ENCODE measurements at places on chromosomes 16 and 17.

- DNase-seq = no peak
Observed at GRCh38 chr17:39555368-39555767, 52.4 kb downstream of the NEUROD2 start.

DNA sequence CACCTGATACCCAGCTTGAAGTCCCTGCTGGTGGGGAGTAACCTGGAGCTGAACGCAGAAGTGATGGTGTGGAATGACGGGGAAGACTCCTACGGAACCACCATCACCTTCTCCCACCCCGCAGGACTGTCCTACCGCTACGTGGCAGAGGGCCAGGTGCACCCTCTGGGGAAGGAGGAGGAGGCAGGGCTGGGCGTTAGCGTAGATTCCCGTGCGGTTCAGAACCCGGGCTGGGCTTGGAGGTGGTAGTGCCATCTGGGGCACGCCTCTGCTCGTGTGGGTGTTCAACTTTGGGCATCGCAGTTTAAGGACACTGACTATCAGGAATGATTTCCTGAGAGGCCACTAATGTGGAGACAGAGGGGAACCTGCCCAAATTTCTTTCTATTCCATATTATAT is 18.3 kb downstream of the ITGAX start:
- DNase-seq = no peak

GRCh38 chr16:85800321-85800669 is 800 bp downstream of the COX4I1 start:
- DNase-seq = peak; percentile 6

GRCh38 chr17:57875290-57876022 is 25.6 kb upstream of the MRPS23 start:
- DNase-seq = no peak

DNA sequence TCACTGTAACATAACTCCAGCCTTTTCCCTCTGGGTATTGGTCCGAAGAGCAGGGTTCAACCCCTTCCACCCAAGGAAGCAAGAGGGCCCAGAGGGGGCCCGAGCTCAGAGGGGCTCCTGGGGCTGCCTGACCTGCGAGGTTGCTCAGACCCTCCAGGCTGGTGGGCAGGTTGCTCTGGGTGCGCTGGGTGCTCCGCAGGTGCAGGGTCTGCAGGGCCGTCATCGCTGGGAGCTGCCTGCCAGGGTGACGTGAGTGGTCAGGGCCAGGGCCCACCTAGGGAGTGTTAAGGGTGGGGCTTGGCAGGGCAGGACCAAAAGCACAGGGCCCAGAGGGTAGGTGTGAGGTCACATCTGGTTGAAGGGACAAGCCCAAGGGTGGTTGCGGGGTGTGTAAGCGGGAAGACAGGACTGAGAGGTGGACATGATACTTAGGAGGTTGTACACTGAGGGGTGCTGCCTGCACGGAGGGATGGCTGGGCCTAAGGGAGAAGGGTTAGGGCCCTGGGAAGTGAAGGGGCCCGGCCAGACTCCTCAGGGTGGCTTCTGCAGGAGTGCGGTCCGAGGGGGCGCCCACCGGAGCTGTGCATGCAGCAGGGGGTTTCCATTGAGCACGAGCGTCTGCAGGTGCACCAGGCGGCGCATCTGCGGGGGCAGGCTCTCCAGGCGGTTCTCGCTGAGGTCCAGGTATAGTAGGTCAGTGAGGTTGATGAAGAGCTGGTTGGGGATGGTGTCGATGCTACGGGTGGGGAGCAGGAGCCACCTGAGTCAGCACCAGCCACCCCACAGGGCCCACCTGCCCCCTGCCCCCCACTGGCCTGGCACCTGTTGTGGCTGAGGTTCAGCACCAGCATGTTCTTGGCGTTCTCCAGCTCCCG is 4.4 kb downstream of the FLII start:
- no peak for DNase-seq

GRCh38 chr16:89350701-89351380 is 133.3 kb downstream of the ZNF778 start:
- peak; percentile 38 for DNase-seq

- DNase-seq = no peak
Observed at GRCh38 chr17:51611585-51611984, 351.2 kb downstream of the UTP18 start.

DNA sequence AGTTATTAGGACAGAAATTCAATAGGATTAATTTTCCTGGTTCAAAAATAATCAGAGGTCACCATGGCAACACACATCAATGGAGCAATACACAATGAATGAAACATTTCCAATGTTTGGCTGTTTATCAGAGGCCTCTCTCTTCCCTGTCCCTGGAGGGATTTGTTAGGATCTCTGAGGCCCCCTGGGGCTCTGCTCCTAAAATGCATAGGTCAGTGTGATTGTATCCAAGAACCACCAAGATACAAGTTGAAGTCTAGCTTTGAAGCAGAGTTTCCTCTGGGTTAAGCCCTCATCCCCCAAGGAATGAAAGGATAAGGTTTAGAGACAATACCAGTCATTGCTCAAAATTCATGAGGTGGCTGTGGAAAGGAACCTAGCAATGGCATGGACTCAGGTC is 561.2 kb upstream of the C16orf82 start:
- DNase-seq = no peak

DNA sequence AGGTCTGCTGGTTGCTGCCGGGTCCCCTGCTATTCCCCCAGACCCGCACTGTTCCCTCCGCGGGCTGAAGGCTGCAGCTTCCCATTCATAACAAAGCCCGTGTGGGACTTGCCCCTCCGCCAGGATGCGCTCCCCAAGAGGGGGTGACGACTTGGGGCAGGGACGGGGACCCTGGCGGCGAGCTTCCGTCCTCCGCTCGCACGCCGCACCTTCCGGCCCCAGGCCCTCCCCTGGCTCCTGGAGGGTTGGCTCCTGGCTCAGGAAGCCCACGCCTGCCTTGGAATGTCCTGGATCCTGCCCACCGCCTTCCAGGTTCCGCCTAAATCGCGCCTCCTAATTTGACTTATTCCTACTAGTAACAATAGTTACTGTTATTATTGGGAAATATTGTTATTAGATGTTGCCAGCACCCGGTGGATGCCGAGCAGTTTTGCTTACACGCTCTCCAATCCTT is 1.1 kb upstream of the TFAP4 start:
- no peak for DNase-seq

GRCh38 chr17:77115510-77115909 is 25.3 kb upstream of the SEC14L1 start:
- no peak for DNase-seq

DNA sequence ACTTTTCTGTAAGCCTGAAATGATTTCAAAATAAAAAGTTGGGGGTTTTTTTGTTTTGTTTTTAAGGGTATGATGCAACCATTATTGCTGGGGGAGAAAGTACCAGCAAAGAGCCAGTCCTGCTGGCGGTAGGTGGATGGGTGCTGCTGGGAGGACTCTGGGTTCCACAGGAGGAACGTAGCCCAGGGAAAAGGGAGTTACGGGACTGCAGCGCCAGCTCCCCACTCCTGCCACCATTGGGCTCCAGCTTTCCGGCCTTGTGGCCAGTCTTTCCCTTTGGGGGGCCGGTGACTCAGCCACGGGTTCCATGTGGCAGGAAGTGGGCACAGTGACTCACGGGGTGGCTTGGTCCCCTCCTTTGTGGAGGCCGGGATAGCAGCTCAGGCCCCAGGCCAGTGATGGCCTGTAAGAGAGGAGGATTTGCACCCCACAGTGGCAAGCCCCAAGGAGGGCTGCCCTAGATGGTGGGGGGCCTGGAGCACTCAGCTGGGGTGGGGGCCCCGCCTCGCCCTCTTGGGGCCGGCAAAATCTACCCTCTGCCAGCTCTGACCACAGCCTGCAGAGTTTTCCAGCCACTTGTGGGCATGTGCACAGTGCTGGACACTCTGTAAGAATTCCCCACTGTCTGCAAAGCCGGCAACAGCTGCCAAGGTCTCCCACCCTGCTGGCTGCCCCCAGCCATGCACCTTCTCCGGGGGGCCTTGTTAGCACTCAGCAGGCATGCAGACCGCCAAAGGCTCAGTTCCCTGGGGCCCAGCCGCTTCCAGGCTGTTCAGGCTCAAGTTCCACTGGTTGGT is 30.4 kb downstream of the SOCS3 start:
- DNase-seq = no peak

All from stimulated activated CD4-positive, alpha-beta T cell treated with anti-CD3 and anti-CD28 coated beads, TNF-alpha, amount 100 ng/mL, for 24 hours (primary cell).